HL-60 (cell line): ENCODE measurements at places on chromosomes 7 and 10.

GRCh38 chr10:130234171-130234965 lies 98.2 kb downstream of the GLRX3 start:
- no peak for DNase-seq

- DNase-seq = no peak
Observed at GRCh38 chr10:44593952-44594351, 209.1 kb upstream of the CXCL12 start.

DNA sequence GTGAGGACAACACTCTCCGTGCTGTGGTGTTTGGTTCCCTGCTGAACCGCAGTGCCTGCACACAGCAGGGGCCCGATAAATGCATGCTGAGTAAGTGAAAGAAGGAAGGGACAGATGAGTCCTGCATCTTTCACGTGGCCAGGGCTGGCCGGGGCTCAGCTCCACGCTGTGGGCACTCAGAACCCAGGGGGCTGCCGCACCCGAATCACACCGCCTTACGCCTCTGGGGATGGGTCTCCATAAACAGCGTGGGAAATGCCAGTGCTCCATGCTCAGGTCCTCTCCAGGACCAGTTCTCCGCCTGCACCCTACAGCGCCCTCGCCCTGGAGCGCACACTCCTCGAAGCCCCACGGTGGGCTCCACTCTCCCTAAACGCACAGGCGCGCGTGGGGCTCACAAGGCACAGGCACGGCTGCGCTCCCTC lies 38.1 kb downstream of the RASGEF1A start:
- no peak for DNase-seq

- DNase-seq = no peak
Observed at GRCh38 chr10:121710207-121710606, 112.0 kb upstream of the FGFR2 start.

GRCh38 chr10:104331208-104331838 lies 6.9 kb downstream of the ITPRIP start:
- DNase-seq = no peak
